Stimulated activated CD8-positive, alpha-beta memory T cell treated with anti-CD3 and anti-CD28 coated beads, Interleukin-7, amount 100 ng/mL, for 1 hour (primary cell): ENCODE measurements at places on chromosomes 4 and X.

GRCh38 chr4:162162672-162163071, 1.1 kb downstream of the FSTL5 start:
- no peak for DNase-seq

DNA sequence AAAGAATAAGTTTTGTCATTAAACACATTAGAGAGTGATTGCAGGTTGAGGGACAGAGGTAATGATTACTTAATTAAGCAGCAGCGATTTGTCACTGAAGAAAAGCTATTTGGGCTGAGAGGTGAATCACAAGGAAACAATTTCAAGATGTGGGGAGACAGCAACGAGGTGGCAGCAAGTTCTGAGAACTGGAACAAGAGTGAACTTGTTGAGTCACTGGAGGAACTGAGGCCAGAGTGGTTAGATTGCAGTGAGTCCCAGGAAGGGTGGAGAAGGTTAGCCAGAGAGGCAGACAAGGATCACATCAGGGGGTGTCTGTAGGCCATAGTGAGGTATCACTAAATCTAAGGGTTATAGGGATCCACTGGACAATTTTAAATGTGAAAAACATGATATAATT, 57.9 kb upstream of the TMPRSS11A start:
- no peak for DNase-seq

- DNase-seq: no peak
These were observed 161.7 kb downstream of the BTC start for GRCh38 chr4:74632634-74633033.

DNA sequence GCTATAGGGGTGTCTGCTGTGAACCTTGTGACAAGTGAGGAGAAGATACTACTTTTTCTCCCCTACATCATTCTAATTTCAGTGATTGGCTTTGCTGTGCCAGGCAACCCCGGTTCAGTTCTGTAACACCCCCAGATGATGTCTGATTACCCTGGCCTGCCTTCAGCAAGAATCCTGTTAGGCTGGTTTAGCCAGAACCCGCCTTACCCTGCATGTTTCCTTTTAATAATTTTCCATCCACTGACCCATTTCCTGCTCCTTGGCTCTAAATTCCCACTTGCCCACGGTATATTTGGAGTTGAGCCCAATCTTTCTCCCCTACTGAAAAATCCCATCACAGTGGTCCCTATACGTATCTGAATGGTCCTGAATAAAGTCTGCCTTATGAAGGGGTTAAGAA, 46.5 kb upstream of the HPSE start:
- DNase-seq: no peak

DNA sequence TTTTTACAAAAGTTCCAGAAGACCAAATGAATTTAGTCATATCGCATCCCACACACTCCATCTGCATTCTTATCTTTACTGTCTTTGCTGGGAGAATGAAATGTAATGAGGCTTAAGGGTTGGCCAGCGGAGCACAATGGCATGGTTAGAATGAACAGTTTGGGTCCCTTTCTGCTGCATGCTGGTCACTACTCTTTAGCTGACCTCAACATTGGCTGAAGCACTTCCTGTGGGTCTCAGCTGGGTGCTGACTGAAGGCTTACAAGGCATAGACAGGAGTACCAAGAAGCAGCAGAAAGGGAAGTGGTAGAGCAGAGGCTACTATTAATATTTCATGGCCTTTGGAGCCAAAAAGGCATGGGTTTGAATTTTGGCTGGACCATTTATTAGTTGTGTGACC, 159.4 kb upstream of the GPC4 start:
- DNase-seq: no peak

DNA sequence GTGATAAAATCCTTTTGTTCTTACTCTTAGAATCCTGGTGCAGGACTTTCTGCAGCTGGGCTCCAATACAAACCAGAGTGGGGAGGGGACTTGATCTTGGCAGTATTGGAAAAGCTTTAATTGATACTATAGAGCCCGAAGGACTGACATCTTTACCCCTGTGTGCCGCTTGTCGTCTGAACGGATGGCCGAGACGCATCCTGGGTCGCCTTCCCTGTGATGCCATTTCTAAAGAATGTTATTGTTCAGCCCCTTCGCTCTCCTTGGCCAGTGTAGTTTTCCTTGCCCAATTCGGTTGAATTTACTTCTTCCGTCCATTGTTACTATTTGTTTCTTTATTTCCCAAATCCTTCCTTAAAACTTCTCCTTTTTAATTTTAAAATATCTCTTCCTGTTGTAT, 80.9 kb downstream of the CLDN34 start:
- DNase-seq: no peak

GRCh38 chr4:116906758-116907157, 178.6 kb downstream of the TRAM1L1 start:
- no peak for DNase-seq

DNA sequence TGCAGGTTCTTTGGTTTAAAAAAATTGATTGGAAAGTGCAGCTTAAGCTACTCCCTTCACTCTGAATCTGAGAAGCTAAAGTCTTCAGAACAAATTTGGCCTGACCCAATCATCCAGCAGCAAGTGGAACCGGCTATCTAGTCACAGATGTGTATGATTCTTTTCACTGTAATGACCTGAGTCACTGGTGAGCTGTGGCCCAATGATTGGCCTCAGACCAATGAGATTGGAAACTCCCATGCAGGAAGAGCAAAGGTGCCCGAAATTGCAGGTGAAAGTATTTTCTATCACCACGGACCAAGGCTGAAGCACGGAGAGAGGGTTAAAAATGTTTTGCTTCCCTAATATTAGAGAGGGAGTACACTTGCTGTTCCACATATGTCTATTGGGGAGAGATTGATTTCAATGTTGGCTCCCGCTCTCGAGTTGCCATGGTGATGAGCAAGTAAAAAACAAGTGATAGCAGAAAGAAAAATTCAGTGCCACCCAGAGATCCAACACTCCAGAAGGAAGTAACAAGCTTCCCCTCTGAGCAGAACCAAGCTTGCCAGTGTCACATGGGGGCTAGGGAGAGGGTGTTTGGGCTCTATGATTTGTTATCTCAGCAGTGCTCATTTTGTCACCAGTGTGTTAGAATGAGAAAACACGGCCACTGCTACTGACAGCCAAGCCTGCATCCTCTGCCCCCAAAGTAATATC, 11.2 kb downstream of the RIPPLY1 start:
- DNase-seq: no peak

DNA sequence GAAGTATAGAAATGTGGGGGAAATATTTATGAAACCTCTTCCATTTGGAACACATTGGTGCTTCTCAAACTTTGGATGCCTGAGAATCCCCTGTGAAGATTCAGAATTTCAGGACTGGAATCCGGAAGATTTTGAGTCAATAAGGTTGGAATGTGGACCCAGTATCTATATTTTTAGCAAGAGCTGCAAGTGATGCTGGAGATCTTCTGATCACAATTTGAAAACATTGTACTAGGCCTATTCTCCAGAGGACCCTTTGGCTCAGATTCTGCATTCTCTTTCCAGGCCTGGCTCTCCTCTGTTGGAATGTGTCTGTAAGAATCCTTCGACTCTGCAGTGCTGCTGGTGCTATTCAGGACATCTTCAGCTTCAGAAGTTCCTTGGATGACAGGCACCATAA, 2.4 kb upstream of the PKD2 start:
- no peak for DNase-seq

DNA sequence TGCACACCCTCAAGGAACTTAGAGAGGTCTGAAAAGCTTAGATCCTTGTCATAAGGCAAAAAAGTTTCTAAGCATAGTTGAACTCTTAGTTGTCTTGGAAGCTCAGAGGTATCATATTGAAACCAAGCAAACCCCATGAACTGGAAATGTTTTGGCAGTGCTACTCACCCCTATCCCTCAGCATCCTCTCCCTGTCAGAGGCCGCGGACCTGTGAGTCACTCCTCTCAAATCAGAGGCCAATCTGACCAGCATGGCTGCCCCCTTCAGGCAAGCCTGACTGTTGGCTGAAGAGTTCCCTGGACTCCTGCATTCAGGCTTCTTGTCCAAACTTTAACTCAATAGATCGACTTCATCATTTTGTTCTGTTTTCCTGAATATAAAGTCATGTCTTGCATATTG, 69.4 kb downstream of the KCNIP4 start:
- DNase-seq: no peak

DNA sequence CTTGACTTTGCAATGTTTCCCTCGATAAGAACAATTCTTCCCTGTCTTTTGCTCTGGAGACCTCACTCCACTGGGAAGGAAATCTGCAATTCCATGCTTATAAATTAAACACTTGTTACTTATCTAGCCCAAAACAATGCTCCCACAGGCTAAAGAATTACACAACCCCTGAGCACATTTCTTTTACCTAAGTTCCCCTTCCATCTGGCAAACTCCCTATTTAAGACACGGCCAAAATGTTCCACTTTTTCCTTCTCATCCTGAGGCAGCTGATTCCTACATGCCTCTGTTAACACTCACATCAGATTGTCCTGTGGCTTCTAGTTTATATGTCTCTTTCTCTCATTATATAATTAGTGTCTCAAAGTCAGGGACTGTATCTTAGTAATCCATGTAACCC, 211.7 kb downstream of the COX18 start:
- DNase-seq: no peak

- DNase-seq: no peak
These were observed 2.2 kb downstream of the RP2 start for GRCh38 chrX:46838974-46839480.

DNA sequence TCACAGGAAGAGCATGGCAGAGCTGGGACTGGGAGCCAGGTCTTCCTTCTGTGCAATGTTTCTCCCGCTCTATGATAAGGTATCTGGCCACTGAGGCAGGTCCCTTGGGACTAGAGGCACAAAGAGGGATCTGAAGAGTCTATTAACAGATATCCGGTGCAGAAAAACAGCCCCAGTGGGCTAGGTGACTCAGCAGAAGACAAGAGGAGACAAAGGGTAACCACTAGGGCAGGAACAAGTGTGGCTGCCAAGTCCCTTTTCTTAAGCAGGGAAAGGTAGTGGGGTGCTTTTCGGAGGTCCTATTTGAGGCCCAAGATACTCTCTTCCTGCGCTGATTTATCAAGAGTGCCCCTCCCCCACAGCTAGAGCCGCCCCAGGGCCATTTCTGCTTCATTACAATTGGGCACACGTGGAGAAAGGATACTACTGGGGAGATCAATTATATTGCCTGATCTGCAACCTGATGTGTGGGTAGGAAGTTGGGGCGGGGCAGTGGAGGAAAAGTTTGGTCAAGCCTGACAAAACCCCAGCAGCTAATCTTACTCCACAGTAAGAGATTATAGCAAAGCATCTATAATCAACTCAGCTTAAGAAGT, at the start of gene DGAT2L6:
DGAT2L6 (plus strand) TSS at position 546 of the 596 bp plus-strand sequence. CDS start 100 bp downstream, outside the sequence.
- no peak for DNase-seq

DNA sequence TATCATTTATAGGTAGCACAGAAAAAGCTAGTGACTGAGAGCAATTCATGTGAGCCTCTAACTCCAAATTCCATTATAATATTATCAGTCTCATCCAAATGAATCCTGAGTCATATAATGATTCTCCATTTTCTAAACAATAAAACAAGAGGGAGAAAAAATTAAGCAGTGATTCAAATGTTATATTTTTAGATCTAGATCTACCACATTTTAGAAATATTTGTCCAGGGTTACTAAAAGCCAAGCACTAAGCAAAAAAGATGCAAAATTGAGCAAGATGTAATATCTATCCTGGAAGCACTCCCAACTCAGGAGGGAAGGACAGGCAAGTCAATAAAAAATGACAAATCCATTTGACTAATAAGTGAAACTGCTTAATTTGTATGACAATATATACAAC, 172.8 kb downstream of the FBXW7 start:
- no peak for DNase-seq

GRCh38 chr4:89539797-89540711, 232.5 kb upstream of the GPRIN3 start:
- no peak for DNase-seq

- no peak for DNase-seq
These were observed 327.8 kb downstream of the ARHGAP10 start for GRCh38 chr4:148059617-148060180.

DNA sequence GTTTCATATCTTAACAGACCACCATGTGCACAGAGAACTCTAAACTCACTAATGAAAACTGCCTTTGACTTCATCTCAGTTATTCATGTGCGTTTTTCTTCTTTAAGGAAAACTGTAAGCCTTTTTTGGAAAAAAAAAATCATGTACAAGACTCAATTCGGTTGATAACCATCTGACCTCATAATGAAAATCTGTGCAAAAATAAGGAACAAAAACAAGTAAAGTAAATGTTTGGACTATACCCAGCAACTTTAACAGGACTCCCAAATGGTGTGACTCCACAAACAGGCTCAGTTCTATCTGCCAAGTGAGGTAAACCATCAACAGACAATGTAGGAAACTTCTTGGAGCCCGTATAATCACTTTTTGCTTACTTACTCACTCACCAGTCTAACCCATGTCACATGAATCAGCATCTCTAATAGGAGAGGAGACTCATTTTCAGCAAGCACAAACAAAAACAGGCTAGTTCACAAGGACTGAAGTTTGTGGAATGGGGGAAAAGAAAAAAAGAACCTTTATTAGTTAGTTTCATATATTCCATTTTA, 9.3 kb downstream of the APOO start:
- DNase-seq: no peak

GRCh38 chr4:185017964-185018772, at the start of gene HELT:
Gene HELT (plus strand): TSS chr4:185018490. CDS start chr4:185018929, 439 bp downstream.
- no peak for DNase-seq

DNA sequence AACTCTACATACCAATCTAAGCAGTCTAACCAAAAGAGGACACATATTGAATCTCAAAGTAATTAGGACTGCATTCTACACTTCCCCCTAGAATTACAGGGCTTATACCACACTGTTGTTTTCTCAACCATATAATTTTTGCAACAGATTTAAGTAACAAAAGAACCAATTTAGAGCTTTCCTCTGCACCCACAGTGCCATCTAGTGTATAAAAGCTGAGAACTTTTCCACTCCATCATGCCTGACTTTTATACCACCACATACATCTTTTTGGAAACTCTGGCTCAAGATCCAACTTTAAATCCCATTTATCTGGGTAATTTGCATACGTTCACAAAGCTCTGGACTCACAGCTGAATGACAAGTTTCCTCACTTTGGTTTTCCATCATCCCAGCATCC, 99.5 kb downstream of the EFHC2 start:
- DNase-seq: no peak

DNA sequence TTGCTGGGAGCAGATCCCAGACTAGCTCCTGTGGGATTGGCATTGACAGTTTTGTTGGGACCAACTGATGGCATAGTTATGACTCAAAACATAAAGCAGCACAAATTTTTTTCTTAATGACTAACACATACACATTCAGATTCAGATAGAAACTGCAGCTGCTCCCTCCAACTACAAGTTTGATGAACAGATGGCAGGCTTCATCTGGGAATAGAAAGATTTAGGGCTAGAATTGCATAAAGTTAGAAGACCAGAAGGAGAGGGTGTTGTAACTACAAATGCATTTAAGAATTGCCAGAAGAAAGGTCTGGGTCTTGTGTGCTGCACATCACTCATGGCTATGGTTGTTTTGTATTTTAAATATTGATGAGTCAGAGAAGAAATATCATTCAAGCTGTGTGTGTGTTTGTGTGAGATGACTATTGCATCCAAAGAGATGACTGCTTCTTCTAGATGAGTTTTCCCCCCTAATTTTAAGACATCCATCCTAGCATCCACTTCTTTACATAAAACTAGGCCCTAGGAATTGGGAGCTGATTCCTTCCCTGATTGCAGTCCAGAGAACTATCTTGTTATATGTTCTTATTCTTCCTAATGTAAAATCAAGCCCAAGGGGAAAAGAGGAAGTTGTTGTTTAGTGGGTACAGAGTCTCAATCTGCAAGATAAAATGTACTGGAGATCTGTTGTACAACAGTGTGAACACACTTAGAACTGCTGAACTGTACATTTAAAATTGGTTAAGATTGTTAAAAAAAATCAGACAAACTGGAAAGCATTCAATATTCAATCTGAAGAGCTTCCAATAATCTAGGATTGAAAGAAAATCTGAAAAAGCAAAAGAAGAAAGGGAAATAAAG, 175.1 kb downstream of the PARM1 start:
- DNase-seq: no peak

GRCh38 chrX:124518885-124519284, 172.5 kb downstream of the SH2D1A start:
- DNase-seq: no peak
